Progenitor cell of endocrine pancreas (in vitro differentiated cells): ENCODE measurements at places on chromosomes 1 and 21. TPM values are rescaled to one million over a fixed set of nuclear protein-coding genes. Genes with fewer than 3 reads are reported as not detected.

DNA sequence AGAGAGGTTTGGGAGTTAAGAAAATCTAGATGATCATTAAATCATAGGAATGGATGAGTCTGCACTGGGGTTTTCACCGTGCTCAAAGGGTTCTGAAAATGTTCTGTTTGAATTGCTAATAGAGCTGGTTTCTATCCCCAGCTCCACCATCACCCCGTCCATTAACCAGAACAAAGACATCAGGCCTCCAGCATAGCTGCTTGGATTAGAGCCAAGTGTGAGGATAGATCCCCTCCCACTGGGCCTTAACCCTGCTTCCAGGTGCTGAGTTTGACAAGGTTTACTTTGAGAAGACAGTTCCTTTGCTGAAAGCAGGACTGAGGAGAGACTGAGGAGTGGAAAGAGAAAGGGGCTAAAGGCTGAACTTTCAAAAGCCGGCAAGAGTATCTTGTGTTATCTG is 48.3 kb downstream of the MPZL1 start:
- H3K36me3 ChIP-seq = peaks cover 62% of the 10 kb centered on the region
- no peak overlapping the region for H3K4me3 ChIP-seq
- H3K27me3 ChIP-seq = no peaks in the 10 kb centered on the region

The SPRR2G gene
- not detected in 2 replicates for total RNA-seq

The CHIA gene
- not detected in 2 replicates for total RNA-seq

DNA sequence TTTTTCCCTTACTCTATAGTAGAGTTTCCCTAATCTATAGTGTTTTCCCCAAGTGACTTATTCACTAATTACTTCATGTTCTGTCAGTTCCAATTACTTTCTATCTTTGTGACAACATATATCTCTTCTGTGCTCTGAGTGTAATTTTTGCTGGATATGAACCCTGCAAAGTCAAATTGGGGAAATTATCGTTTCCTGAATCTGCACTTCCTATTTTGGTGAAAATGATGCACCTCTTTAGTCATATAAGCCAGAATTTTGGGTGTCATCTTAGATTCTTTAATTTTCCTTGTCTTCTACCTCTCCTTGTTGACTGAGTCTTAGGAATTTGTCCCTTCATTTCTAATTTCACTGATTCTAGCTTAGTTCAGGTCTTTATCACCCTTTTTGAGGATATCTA is 33.4 kb upstream of the PRKACB start:
- H3K27me3 ChIP-seq = no peaks in the 10 kb centered on the region
- peaks cover 1% of the 10 kb centered on the region for H3K4me1 ChIP-seq
- peaks cover 33% of the 10 kb centered on the region for H3K36me3 ChIP-seq
- DNase-seq = no peak
- H3K4me3 ChIP-seq = no peak overlapping the region
- H3K27ac ChIP-seq = no peak overlapping the region

The FAM72C gene
- 0.62 and 2.0 TPM in 2 replicates for total RNA-seq

DNA sequence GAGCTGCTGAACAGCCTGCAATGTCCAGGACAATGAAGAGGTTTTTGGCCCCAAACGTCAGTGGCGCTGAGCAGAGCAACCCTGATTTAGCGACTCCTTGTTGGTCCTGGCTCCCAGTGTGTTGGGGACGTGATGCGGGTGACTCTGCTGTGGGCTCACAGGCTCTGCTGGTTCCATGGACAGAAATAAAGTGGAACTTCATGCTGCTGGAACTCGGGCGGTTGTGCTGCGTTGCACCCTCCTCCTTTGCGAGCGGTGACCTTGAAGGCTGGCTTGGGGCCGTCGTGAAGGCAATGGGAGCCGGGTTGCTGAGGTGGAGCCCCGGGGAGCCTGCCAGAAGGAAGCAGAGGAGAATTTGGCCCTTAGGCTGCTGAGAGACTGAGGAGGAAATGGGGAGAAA is 122.6 kb upstream of the C1orf174 start:
- no peak overlapping the region for H3K27ac ChIP-seq
- H3K27me3 ChIP-seq = peaks cover 43% of the 10 kb centered on the region
- DNase-seq = no peak
- H3K4me1 ChIP-seq = no peaks in the 10 kb centered on the region
- H3K36me3 ChIP-seq = no peaks in the 10 kb centered on the region
